ENCODE measurements at places on chromosomes 1 and 21. TPM values are rescaled to one million over a fixed set of nuclear protein-coding genes. Genes with fewer than 3 reads are reported as not detected.

GRCh38 chr1:93979040-93979717, 69.9 kb upstream of the GCLM start:
- DNase-seq = no peak

- DNase-seq = no peak
Observed at GRCh38 chr1:15391366-15391765, 18.3 kb upstream of the EFHD2 start.

DNA sequence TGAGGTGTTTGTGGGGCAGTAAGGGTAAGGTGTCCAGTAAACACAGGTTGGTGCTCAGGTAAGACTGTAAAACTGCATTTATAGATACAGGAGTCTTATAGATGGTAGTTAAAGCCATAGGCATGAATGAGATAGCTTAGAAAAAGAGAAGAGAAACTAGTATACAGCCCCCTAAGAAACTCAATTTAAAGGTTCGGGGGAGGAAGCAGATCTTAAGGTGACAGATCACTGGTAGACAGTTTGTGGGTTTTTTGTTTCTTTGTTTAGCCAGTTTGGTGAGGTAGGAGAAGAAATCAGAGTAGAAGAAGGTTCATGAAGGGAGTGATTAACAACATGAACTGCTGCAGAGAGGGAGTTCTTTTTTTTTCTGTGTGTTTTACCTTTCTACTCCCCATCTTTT, 6.1 kb upstream of the AGO3 start:
- DNase-seq = no peak

The CCNL2 gene
- total RNA-seq = 143 TPM

DNA sequence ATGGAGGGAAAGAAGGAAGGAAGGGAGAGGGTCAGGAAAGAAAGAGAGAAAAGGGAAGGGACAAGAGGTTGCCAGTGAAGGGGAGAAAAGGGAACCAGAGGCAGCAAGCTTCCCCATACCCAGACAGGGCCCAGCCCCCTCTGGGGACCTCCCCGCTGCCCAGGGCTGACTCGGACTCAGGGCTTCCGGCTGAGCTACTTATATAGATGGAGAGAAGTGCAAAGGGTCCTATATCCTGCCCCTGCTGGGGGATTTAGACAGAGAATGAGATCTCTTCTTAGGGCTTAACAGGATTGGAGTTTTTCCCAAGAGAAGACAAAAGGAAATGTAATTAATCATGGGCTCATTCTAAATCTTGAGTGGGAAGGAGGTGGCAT, at the start of gene ETV3L:
Gene ETV3L, minus strand, starts transcription at position 176 of the 377 bp plus-strand sequence. CDS start 285 bp downstream, outside the sequence.
- peak; percentile 77 for DNase-seq

- DNase-seq = no peak
Observed at GRCh38 chr1:80251591-80251990, 1245.1 kb upstream of the ADGRL4 start.

GRCh38 chr1:222167111-222167510, 380.8 kb downstream of the HHIPL2 start:
- peak; percentile 46 for DNase-seq

The AZIN2 gene
- 5.8 TPM for total RNA-seq

DNA sequence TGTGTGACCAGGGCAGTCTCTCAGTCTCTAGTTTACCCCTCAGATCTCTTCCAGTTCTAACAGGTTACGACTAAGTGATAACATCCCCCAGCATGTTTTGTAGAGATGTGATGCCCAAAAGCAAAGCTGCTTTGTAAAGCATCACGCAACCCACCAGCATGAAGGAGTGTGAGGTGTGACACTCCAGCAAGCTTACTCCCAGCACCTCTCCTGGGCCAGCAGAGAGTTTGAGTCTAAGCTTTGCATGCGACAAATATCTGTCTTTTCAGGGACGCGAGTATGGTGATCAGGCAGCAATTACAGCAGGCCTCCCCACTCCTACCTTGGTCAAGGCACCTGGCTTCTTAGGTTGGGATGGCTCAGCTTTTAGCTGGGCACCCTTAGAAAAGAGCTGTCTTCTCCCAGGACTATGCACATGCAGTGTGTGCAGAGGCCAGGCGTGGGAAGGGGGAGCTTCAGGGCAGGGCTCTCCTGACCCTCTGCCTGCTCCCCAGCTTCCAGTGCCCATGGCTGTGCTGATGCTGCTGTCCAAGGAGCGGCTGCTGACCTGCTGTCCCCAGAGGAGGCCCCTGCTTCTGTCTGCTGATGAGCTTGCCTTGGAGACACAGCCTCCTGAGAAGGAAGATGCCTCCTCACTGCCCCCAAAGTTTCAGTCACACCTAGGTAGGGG, 48.2 kb downstream of the ELK4 start:
- no peak for DNase-seq

The ATP1B1 gene
- total RNA-seq = 32.6 TPM

The FCRL1 gene
- not detected for total RNA-seq

The CLEC20A gene
- total RNA-seq = not detected

GRCh38 chr1:159205225-159205624, 550 bp downstream of the ACKR1 start:
- peak; percentile 39 for DNase-seq

The OR14K1 gene
- total RNA-seq = not detected

DNA sequence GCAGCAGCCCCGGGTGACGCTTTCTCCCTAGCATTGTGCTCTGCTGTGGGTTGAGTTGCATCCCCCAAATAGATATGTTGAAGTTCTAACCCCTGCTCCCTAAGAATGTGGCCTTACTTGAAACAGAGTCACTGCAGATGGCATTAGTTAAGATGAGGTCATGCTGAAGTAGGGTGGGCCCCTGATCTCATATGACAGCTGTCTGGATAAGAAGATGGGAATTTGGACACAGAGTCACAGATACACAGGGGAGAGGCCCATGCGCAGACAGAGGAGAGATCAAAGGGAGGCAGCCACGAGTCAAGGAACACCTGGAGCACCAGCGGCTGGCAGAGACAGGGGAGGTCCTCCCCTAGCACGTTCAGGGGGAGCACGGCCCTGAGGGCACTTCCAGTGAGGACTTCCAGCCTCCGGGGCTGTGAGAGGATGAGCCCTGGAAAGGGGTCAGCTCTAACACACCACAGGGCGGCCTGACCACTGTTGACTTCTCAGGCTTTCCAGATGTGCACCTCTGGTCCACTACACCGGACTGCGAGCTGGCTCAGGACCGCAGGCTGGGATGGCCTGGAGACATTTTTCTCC, 46.4 kb downstream of the ABCG1 start:
- no peak for DNase-seq

DNA sequence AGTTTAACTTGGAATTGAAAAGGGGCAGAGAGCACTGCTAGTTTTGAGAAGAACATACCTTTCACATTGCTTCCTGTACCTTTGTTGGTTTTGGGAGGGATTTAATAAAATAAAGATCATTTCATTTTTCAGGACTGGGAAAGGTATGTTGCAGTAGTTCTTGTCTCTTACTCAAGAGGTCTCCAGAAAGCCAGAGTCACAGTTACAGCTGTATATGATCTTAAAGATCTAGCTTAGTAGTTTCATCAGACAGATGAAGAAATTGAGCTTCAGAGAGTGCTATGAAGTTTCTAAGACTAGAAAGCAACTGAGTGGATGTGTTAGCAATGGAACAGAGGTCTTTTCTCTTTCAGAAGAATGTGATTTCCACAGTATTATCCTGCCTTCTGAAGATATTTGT, 1.0 kb downstream of the OR10K2 start:
- DNase-seq = no peak

The KDF1 gene
- 1.1 TPM for total RNA-seq

- no peak for DNase-seq
Observed at GRCh38 chr21:22965455-22966135, 1967.4 kb downstream of the NCAM2 start.

DNA sequence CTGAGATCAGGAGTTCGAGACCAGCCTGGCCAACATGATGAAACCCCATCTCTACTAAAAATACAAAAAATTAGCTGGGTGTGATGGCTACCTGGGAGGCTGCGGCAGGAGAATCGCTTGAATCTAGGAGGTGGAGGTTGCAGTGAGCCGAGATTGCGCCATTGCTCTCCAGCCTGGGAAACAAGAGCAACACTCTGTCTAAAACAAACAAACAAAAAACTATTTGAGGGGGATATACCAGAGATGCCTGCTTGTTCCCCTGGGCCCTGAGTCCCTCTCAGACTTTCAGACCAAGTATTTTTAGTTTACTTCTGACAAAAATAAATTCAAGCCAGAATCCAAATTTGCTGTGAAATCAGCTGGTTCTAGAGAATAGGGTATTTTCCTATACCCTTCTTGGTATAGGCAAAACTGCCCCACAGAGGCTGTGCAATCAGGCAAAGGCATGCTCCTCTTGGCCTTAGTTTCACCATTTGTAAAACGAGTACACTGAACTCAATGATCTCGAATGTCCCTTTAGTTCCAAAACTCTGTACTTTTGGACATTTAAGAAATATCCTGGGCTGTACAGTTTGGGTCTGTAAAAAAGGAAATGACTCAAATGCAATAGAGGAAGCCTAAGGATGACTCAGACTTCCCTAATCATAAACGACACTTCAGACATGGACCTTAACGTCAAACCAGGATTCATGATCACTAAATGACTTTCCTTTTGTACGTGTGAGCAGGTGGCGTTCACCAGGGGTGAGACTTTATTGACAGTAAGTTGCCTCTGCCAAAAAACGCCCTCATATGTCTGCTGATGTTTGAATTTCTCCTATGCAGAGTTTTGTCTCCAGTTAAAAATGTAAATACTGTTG, 16.1 kb downstream of the ENSA start:
- no peak for DNase-seq

DNA sequence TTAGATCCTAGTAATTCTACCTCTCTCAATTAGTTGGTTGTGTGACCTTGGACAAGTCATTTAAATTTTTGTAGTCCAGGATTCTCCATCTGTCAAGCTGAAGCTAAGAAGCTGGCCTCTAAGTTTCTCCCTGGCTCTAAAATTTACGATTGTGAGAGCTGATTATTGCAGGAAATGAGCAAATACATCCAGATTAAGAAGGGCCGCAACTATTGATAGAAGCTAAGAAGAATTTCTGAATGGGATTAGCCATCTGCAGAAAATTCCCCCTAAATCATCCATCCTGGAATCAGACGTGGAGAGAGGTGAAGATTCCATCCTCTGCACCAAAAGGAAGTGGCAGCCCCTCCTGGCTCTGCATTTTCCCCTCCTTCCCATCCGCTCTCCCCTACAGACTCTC, 55.0 kb downstream of the HIVEP3 start:
- DNase-seq = no peak

DNA sequence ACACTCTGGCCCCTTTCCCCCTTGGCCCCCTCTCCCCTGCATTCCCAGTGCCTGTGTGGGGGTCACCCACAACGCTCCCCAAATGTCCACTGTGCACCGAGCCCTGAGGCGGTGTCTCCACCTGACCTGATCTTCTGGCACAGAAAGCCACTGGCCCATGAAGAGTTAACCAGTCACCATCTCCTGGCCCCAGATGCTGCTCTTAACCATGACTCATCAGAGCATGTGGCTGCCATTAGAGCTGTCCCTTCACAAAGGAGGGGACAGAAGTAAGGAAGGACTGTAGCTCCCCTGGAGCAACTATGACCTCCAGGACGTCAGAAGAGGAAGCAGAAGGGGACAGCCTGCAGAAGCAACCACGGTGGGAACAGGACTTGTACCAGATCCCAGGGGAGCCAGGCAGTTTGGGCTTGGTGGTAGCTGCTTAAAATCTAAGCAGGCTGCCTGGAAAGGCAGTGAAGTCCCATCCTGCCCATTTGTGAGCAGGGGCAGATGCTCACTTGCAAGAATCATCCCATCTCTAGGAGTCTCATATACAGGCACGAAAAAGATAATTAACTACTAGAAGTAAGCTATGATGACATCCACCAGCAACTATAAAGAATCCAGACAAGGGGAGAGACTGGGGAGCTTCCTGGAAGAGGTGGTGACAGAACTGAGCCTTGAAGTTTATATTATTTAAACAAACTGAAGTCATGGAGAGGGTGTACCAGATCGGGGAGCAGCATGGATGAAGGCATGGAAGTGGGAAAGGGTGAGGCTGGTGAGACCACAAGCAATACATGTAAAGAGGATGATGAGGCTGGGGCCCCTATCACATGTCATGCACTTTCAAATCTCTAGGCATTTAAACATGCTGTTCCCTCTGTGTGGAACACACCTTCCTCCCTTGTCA, 1.1 kb upstream of the TTC39A start:
- DNase-seq = no peak

The SLC25A34 gene
- total RNA-seq = 0.34 TPM

The PAQR6 gene
- total RNA-seq = 5.0 TPM

- peak; percentile 61 for DNase-seq
Observed at GRCh38 chr1:89987159-89987819, 7.6 kb upstream of the ZNF326 start.

DNA sequence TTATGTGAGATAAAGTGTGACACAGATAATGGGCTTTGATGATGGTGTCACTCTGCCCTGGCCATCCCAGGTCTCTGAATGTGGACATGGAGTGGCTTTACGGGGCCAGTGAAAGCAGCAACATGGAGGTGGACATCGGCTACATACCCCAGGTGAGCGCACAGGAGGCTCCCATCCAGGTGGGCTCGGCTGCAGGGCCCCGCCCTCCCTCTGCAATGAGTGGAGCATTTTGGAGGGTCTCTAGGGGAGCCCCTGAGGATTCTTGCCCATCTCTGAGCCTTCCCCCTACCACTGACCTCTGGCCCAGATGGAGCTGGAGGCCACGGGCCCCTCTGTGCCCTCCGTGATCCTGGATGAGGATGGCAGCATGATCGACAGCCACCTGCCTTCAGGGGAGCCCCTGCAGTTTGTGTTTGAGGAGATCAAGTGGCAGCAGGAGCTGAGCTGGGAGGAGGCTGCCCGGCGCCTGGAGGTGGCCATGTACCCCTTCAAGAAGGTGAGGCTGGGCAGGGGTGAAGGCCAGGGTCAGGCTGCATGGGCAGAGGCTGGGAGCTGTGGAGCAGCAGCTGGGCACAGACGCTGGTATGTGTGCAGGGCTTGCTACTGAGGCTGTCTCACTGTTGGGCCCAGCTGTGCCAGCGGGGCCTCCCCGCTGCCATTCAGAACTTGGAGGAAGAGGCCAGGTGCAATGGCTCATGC, 8.2 kb upstream of the MTFR1L start:
- no peak for DNase-seq

- DNase-seq = no peak
Observed at GRCh38 chr21:42162831-42163510, 56.0 kb upstream of the ABCG1 start.

DNA sequence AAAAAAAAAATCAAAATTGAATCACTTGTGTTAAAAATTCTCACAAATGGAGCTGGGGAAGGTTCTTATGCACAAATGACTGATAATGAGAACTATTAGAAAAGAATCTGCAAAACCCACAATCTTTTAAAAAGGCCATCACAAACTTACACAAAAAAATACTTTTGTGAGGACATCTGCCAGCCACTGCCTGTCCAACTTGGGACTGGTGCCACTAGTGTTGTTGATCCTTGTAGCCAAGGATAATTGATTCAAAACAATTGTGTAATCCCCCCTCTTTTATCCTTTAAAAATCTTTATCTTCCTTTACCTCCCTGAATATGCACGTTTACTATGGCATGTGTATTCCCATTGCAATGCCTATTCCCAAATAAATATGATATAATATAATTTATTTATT, 39.2 kb upstream of the THEM4 start:
- DNase-seq = no peak

DNA sequence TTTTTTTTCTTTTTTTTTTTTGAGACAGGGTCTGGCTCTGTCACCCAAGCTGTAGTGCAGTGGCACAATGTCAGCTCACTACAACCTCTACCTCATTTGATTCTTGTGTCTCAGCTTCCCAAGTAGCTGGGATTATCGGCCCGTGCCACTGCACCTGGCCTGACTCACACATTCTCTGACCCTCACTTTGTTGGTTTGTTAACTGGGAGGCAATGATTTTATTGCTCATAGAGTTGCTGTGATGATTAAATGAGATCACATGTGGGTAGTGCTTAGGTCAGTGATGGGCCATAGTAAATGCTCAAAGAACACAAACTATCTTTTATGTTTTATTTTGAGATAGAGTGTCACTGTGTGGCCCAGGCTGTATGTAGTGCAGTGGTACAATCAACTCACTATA, 47.3 kb upstream of the SSBP3 start:
- DNase-seq = no peak
